Stimulated activated CD4-positive, alpha-beta T cell treated with anti-CD3 and anti-CD28 coated beads, Interleukin-1b, Interleukin-23, amount 100 ng/mL, for 48 hours (primary cell): ENCODE measurements at places on chromosomes 3 and 15.

GRCh38 chr3:170621256-170621655 lies 35.4 kb upstream of the SLC7A14 start:
- no peak for DNase-seq

DNA sequence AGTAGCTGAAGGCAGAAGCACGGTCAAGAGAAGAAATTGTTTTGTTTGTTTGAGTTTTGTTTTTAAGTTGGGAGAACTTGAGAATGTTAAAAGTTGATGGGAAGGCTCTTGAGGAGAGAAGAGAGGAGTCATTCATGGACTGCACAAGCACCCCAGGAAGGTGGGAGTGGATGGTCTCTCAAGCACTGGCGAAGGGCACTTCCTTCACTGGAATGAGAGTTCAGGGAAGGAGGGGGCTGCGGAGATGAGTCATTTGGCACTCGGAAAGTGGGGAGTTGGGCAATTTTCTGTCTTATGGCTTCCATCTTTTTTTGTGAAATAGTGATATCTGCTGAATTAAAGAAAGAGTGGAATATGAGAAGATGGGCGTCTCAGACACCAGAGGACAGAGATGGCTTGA lies 66.0 kb downstream of the ATP13A4 start:
- DNase-seq: no peak

DNA sequence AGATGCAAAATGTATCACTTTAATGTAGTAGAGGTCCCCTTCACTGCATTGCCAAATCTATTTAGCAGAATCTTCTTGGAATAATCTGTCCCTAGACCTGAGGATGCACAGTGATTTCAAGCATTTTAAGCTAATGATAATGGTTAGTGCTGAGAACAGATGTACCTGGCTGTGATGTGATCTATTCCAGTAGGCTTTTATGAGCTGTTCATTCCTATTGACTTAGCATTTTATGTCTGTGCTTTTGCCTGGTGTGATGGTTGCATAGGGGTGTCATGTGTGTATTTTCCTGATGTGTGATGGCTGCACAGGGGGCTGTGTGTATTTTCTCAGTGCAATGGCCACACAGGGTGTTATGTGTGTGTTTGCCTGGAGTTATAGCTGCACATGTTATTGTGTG lies 272.9 kb downstream of the TIGIT start:
- no peak for DNase-seq

GRCh38 chr3:53531749-53532148 lies 37.3 kb downstream of the CACNA1D start:
- DNase-seq: no peak

DNA sequence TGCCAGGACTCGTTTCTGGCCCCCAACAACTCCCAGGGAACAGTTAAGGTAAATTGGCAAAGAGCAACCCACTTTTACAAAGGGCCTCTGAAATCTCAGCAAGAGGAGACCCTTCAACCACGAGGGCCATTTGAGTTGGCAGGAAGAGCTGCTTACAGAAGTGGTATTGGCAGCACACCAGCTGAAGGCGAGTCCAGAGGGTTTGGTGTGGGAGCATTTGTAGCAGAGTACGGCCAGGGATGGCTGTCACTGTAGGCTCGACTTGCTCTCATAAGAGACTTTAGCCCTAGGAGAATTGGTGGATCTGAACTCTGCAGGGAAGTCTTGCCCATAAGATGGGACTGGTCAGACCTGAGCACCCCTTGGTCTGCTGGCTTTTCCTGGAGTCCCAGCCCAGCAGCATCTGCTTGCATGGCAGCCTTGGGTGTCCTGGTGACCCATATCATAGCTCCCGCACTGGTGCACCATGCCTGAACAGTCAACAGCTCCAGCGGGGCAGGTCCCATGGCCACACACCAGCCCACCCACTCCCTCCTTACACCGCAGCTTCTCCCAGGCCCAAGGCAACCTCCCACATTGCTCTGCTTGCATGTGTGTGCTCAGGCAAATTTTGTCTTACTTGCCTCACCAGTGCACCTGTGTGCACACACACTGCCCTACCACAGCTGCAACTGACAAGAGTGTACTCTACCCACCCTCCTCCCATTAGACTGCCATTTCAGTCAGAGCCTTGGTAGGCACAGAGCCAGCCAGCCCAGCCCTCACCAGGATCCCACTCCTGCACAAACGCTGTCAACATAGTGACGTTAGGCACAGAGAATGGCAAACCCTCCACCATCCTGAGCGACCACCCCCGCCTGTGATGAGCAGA lies 861.6 kb upstream of the DPPA4 start:
- DNase-seq: no peak

DNA sequence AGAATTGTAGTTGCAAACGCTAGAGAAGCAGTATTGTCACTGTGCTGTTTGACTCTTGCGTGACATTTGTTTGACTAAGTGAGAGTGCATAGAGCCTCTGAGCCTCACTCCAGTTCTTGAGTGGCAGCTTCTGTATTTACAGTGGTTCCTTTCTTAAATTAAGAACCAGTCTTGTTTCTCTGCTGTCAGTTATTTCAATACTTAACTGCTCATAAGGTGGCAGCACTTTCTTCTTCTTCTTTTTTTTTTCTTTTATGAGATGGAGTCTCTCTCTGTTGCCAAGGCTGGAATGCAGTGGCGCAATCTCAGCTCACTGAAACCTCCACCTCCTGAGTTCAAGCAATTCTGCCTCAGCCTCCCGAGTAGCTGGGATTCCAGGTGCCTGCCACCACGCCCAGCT lies 372.1 kb downstream of the LPP start:
- DNase-seq: no peak

DNA sequence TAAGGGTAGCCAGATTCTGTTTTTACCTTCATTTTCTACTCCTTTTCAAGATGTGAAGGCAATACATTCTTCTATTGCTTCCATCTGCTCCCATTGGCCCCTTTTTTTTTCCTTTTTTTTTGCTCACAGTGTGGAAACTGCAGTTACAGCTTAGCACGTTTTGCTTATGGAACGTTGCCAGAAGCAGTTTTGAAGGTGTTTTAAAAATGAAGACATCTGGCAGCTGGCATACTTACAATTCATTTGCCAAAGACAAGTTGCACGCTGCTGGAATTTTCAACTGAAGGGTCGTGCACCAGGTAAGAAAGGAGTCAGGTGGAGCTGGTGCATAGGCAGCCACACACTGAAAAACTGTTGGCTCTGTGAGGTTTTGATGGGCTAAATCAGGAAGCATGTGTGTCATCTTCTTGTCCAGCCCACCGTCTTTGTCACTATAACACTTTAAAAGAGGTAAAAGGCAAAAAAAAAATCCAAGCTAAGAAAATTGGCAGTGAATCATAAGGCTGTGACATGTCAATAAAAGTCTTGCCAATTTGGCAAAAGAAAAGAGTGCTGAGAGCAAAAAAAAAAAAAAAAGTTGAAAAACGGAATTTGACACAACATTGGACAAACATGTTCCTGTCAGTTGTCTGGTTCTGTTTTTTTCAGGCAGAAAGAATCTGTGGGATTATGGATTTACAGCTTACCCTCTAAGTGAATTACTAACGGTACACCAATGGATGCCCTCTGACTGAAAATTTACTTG lies 225.4 kb upstream of the SOX2 start:
- no peak for DNase-seq

DNA sequence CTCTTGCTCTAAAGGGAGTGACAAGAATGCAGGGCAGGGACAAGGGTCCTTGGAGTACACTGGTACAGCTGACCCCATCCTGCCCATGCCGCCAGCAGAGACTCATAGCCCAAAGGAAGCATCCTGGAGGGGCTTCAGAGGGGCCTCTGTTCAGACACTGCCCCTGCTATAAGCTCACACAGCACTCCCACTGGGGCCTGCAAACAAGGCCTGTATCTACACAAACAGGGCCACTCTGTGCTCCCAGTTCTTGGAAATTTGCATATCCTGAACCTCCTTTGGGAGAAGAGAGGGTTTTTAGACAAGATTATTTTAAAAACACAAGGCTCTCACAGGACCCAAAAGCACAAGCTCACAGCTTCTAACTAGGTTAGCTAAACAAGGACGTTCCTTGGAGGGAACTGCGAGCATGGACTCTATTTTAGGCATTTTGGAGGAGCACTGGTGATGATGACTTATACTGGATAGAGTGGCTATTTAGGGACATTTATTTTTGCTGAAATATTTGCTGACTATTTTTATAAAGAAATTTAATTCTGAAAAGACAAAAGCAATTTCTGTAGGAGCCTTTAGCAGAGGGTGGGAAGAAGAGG lies 16.4 kb upstream of the ANKRD34C start:
- DNase-seq: no peak

DNA sequence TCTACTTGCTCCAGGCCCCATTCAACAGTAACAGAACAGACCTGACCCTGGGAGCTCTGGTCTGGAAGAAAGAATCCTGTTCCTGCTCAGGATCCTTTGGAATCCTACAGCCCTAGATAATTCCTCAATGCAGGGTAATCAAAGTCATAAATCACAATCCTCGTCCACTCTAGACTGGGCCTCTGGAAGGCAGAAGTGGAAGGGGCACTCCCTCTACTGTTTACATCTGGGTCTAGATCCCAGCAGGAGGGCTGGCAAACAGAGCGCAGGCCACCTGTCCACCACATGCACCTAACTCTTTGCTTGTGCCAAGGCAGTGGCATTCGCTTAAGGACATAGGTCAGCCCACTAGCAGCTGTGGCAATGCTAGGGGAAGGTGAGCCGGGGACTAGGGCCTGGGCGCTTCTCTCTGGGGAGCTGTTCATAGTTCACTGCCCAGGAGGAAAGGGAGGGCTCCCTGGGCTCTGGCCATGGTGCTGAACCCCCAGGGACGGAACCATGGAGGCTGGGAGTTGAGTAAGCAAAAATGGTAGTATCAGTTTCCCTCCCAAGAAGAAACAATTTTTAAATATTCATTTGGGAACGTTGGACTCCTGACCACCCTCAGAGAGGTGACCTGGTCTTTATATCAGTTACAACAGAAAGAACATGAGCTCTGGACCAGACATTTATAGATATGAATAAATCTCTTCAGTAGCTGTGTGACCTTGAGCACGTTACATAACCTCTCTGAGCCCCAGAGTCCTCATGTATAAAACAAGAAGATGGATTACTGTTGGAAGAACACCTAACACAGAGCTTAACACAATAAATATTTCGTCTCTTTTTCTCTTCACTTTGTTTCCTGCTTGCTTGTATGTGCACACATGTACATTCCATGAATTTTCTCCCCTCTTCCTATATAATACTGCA lies 90.2 kb downstream of the NTRK3 start:
- DNase-seq: no peak

DNA sequence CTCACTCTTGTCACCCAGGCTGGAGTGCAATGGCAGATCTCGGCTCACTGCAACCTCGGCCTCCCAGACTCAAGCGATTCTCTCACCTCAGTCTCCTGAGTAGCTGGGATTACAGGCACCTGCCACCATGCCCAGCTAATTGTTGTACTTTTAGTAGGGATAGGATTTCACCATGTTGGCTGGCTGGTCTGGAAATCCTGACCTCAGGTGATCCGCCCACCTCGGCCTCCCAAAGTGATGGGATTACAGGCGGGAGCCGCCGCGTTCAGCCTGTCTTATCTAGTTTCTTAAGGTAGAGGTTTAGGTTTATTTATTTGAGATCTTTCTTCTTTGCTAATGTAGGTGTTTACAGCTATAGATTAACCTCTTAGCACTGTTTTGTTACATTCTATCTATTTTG lies 708.8 kb downstream of the ZNF385D start:
- no peak for DNase-seq

DNA sequence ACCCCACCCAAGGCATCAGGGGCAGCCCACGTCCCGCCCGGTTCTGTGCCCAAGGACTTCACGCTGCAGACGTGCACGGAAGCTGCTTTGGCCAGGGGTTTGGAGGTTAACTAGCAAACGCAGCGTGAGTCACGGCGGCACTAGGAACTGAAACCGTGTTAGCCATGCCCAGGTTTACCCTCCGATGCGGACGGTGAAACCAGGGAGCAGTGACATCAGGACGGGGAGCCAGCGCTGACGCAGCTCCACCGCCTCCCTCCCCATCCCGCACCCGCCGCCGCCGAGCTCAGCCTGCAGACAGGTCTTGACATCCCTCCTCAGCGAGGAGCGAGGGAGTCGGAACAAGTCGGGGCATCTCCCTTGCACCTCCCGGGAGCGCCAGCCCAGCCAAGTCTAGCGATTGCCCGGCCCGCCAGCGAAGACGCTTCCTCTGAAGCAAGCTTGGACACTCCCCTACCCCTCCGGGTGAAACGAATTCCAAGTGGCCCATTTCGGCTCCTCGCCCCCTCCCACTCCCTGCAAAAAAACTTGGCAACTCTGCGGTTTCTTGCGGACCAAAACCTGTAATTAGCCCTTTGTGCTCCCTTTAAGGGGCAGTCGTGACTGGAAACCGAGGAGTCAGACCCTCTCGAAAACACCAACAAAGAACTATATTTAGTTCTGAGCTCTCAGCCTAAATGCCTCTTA lies 1.4 kb upstream of the RAP2B start:
- peak; percentile 85 for DNase-seq

DNA sequence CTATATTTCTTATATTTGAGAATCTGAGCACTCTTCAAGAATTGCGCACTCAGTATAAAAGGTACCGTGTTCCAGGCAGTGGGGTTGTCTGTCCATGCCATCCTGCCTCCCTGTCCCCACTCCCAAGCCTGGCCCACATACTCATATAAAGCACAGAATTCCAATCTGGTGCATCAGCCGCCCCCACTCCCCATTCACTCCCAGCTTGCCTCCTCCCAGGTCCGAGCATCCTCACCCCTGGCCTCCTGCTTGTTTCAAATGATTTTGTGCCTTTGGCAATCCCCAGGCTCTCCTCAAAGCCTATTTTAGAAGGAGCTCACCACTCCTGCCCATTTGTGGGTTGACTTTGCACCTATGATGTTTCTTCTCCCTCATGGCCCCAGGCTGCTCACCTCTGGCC lies 22.2 kb upstream of the IGF1R start:
- DNase-seq: no peak

DNA sequence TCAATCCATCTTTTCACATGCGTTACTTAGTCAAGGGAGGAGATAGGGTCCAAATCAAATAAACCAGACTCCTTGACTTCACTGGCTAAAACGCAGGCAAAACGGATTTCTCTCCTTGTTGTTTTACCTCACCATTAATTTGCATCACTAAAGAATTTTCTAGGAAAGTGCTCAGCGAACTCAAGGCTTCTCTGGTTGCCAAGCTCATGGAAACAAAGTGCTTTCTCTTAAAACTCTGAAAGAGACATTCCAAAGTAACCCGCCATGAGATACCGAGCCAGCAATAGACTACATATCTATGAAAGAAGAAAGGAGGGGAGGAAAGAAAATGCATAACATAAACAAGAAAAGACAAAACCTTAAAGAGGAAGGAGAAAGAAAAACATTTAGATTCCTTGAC lies 211.7 kb upstream of the WNT5A start:
- no peak for DNase-seq

DNA sequence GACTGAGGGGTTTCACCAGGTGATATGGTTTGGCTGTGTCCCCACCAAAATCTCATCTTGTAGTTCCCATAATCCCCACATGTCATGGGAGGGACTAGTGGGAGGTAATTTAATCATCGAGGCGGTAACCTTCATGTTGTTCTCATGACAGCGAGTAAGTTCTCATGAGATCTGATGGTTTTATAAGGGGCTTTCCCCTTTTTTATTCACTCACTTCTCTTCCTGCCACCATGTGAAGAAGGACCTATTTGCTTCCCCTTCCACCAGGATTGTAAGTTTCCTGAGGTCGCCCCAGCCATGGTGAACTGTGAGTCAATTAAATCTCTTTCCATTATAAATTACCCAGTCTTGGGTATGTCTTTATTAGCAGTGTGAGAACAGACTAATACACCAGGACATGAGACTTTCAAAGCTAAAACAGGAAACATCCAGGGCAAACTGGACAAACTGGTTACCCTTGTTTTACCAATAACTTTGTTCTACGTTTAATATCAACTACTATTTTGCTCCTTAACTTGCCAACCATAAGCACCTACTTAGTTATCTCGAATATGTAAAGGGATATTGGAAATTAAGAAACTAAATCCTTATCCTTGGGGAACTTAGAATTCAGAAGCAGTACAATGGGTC lies 98.2 kb downstream of the MYH15 start:
- DNase-seq: no peak
